ENCODE measurements at places on chromosomes 5 and 9. TPM values are rescaled to one million over a fixed set of nuclear protein-coding genes. Genes with fewer than 3 reads are reported as not detected.

- no peak for DNase-seq
- H3K36me3 ChIP-seq: no peaks in the 10 kb centered on the region
- no peak overlapping the region for H3K4me3 ChIP-seq
- H3K27me3 ChIP-seq: no peaks in the 10 kb centered on the region
Observed at GRCh38 chr5:166240705-166241104, 2050.7 kb upstream of the WWC1 start.

DNA sequence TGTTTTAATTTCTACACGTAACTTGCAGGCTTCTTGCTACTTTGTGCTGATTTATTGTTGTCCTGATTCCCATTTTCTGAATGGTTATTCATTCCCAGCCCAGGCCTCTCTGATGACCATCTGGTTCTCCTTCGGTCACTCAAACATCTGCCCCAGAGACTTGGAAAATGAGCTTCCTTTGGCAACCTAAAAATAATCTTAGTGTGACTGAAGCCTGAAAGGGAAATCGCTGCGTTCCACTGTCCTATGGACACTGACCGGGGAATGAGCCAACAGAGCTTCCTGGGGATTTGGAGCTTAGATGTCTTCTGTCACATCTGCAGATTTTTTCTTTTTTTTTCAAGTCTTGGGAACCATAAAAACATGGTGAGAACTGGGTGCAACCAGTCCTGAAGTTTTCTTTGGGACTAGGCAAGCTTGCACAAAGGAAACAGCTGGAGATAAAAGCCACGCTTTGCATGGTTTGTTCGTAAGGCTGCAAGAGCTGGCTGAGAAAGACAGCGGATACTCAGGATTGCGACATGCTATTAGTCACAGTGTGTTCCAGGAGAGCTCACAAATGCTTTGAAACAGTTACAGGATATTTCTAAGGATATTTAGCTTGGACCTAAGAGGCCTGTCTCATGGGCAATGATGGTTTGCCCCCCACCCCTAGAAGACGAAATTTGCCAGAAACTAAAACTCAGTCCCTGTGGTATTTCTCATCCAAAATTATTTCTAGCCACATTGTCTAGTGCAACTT is 146.2 kb downstream of the GOLPH3 start:
- peak overlapping the region; percentile 31 for H3K4me3 ChIP-seq
- H3K4me1 ChIP-seq: peaks cover 48% of the 10 kb centered on the region
- H3K36me3 ChIP-seq: no peaks in the 10 kb centered on the region
- peaks cover 5% of the 10 kb centered on the region for H3K27me3 ChIP-seq
- H3K27ac ChIP-seq: peak overlapping the region; percentile 84
- peak; percentile 97 for DNase-seq

- no peak overlapping the region for H3K4me3 ChIP-seq
- DNase-seq: no peak
- no peaks in the 10 kb centered on the region for H3K4me1 ChIP-seq
Observed at GRCh38 chr5:176822793-176823481, 12.6 kb downstream of the UNC5A start.

GRCh38 chr9:110156902-110157301 is 51.1 kb downstream of the C9orf152 start:
- peak; percentile 86 for DNase-seq
- no peak overlapping the region for H3K4me3 ChIP-seq
- H3K27me3 ChIP-seq: no peaks in the 10 kb centered on the region
- peaks cover 44% of the 10 kb centered on the region for H3K4me1 ChIP-seq

GRCh38 chr5:9176641-9177040 is 369.2 kb downstream of the SEMA5A start:
- no peak for DNase-seq
- H3K4me3 ChIP-seq: no peak overlapping the region
- H3K36me3 ChIP-seq: no peaks in the 10 kb centered on the region
- H3K27me3 ChIP-seq: no peaks in the 10 kb centered on the region

DNA sequence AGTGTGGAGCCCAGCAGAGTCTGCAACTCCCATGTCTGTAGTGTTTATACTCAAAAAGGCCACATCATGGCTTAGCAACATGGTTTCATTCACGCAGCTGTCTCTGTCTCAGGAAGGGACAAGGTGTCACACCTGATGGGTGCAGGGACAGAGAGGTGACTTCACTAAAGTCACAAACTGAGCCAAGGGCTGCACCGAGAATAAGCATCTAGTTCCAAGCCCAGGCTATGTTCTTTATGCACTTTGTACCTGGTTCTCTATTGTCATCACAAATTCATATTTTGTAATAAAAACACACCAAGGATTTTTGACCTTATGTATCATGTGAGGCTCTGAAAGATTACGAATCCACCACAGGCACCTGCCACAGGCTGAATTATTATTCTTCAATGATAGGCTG is 64.9 kb upstream of the STK32A start:
- peak overlapping the region; percentile 64 for H3K27ac ChIP-seq
- no peak overlapping the region for H3K4me3 ChIP-seq
- peaks cover 24% of the 10 kb centered on the region for H3K4me1 ChIP-seq
- no peaks in the 10 kb centered on the region for H3K27me3 ChIP-seq

DNA sequence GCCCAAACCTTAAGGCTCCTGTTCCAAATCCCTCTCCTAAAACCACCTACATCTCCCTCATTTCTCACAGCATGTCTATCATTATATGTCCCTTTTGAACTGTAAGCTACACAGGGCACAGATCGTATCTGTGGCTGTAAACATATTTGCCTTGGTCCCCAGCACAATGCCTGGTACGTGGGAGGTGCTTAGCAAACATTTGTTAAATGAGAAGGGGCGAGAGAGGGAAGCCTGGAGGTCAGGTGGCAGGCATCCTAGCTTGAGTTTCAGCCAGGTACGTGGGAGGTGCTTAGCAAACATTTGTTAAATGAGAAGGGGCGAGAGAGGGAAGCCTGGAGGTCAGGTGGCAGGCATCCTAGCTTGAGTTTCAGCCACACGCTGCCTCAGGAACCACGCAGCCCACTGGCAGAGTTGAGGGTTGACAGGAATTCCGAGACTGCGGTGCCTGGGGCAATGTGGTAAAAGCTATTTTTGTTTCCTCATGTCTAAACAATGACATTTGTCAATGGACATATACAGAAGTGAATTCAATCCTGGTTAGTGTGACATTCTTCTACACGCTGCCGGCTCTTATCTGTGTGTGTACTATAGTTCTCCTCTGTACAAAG is 113.6 kb downstream of the EFNA5 start:
- H3K36me3 ChIP-seq: no peaks in the 10 kb centered on the region
- no peak overlapping the region for H3K27ac ChIP-seq
- H3K4me3 ChIP-seq: no peak overlapping the region
- no peak for DNase-seq

DNA sequence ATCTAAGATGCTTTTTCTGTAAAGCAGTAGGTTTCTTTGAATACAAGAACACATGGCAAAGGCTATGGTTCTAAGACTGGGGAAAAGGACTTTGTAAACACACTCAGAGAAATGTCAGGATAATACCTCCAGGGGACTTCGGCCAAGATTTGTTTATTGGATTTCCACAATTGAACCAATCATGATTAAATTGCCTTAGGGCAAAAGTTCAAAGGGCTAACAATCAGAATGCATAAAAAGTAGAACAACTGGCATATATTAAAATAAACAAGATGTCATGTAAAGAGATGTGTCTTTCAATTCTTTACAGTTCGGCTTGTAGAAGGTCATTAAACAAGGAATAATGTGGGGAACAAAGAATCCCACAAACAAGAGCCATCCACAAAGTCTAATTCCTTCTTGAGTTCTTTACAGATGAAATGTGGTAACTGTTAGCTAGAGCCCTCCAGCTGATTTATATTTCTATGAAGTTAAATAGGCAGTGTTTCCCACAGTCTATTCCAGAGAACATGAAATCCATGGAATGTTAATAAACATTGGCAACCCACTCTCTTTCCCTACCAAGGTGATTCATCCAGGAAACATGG is 565.5 kb downstream of the ZNF608 start:
- no peaks in the 10 kb centered on the region for H3K36me3 ChIP-seq
- no peak overlapping the region for H3K4me3 ChIP-seq
- DNase-seq: no peak

DNA sequence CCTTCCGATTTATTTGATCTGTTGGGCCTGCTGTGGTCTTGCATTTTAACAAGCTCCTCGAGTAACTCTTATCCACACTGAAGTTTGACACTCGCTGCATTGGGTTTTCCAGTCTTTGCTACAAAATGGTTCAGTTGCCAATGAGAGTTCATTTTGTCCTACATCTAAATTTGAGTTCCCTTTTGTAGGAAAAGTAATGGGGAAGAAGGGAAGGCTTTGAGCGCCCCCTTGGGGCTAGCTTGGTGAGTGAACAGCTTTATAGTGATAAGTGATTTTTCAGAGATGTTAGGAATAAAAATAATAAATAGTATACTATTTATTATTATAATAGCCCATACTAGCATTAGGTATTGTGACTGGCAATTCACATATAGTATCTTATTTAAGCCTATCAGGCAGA is 89.9 kb upstream of the GNAQ start:
- H3K27me3 ChIP-seq: 0 out of 2 replicates have a peak, but pooled peaks cover 3% of the 10 kb centered on the region
- peak; percentile 63 for DNase-seq
- no peak overlapping the region for H3K4me3 ChIP-seq
- peaks cover 14% of the 10 kb centered on the region for H3K4me1 ChIP-seq
- no peak overlapping the region for H3K27ac ChIP-seq

DNA sequence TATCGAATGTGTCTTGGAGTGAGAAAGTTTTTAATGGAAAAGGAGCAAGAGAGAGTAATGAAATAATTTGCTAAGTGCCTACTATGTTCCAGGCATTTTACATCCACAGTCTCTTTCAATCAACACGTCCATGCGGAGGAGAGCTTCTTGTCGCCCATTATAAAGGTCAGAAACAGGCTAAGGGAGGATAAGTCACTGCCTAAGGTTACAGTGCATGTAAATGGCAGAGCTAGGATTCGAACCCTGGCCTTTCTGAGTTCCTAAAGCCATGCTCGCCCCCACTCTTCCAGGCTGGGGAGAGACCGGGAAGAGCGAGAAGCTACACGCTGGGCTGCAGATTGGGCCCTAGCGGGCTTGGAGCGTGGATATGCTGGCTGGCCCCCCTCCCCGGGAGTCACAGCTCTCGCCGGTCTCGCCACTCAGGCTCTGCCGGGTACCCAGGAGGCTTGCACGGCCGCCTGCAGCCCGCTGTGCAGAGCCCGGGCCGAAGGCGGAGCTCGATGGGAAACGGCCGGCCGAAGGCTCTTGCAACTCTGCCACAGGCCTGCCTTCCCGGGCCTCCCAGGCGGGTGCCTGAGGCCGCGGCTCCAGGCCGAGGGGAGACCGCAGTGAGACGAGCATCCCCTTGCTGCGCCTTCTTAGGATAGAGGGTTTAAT is 775 bp upstream of the LHX2 start:
- H3K27ac ChIP-seq: no peak overlapping the region
- no peaks in the 10 kb centered on the region for H3K4me1 ChIP-seq
- no peaks in the 10 kb centered on the region for H3K36me3 ChIP-seq
- H3K27me3 ChIP-seq: peaks cover 68% of the 10 kb centered on the region
- peak; percentile 67 for DNase-seq

DNA sequence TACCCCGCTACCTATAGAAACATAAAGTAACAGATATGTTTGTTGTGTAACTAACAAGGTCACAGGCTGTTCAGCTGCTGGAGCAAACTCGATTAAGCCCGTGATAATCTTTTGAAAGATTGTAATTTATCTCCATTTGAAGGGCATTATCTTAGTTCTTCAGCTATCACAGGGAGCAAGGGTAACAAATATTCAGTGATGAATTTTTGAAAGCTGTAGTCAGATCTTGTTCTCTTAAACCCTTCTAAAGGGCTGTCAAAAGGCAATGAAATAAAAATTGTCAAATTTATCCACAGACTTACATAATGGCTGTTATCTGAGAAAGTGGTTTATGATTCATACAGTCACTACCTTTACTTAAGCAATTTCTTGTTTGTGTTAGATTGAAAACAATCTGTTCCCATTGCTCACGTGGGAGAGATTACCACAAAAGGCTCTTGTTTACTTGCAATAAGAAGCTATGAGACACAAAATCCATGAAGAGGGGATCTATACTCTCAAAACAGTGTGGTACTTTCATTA is 78.3 kb upstream of the ZNF608 start:
- peak; percentile 48 for DNase-seq
- H3K4me3 ChIP-seq: no peak overlapping the region
- no peaks in the 10 kb centered on the region for H3K36me3 ChIP-seq
- H3K27ac ChIP-seq: no peak overlapping the region
- 0 out of 2 replicates have a peak, but pooled peaks cover 5% of the 10 kb centered on the region for H3K27me3 ChIP-seq

DNA sequence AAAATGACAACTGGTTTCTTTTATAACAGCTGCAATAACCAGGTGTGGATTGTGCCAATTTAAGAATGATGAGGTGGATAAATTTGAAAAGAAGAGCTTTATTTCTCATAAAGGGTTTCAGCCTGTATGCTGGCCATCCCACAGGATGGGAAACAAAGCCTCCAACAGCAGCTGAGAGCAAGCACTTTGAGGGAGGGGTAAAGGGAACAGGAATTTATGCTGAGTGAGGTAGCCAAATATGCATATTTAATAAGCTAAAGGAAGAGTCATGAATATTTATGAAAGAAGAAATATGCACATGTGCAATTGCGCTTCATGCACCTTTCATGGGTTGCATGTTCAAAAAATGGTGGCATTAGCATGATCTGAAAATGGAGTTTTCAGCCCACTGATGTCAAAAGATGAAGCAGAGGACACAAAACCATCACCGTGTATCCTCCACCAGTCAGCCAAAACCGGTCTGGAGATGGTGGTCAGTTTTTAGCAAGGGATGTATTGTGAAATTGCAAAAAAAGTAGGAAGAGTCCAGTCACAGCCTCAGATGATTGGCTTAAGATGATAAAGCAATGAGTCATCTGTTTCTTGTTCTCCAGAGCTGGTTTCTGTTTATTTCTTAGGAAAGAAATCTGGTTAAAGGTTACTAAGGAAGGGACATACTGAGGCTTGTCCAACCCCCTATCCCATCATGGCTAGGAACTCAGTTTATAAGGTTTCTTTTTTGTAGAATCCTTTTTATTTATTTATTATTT is 47.9 kb downstream of the DEPDC1B start:
- H3K27me3 ChIP-seq: no peaks in the 10 kb centered on the region
- peak overlapping the region; percentile 39 for H3K27ac ChIP-seq
- DNase-seq: peak; percentile 94
- no peaks in the 10 kb centered on the region for H3K36me3 ChIP-seq

Gene NAA35
- total RNA-seq: 19.7 TPM

Gene SHC3
- total RNA-seq: 0.63 TPM

Gene IFNK
- total RNA-seq: not detected

Gene RAD1
- 26.3 TPM for total RNA-seq

Gene OTULINL
- total RNA-seq: not detected

Gene LHX3
- total RNA-seq: not detected

Gene CDKN2B-AS1
- total RNA-seq: 4.1 TPM

Gene NEUROG1
- total RNA-seq: not detected

Gene ANKDD1B
- total RNA-seq: not detected

Gene CCDC192
- not detected for total RNA-seq

Gene HDAC3
- total RNA-seq: 43.8 TPM

Gene IFNA13
- not detected for total RNA-seq

Gene WNT8A
- total RNA-seq: not detected
